Colonic mucosa (tissue), 4 donors: ENCODE measurements at places on chromosomes 2 and 18. TPM values are rescaled to one million over a fixed set of nuclear protein-coding genes. Genes with fewer than 3 reads are reported as not detected.

- no peaks in the 10 kb centered on the region for H3K36me3 ChIP-seq
- DNase-seq: no peak
- no peak overlapping the region for H3K27ac ChIP-seq
- H3K27me3 ChIP-seq: no peaks in the 10 kb centered on the region
Observed at GRCh38 chr2:189421644-189422043, 19.6 kb upstream of the WDR75 start.

Gene FBXO36
- 0.77 TPM for total RNA-seq

Gene SNRNP27
- 30.8 TPM for total RNA-seq

Gene THAP4
- 66.6 TPM for total RNA-seq

- no peak overlapping the region for H3K4me3 ChIP-seq
- no peak overlapping the region for H3K27ac ChIP-seq
- no peaks in the 10 kb centered on the region for H3K36me3 ChIP-seq
- no peak for DNase-seq
- H3K4me1 ChIP-seq: no peaks in the 10 kb centered on the region
- no peaks in the 10 kb centered on the region for H3K27me3 ChIP-seq
Observed at GRCh38 chr18:2312440-2312839, 258.9 kb downstream of the METTL4 start.

Gene HOXD8
- total RNA-seq: 3.1 TPM

DNA sequence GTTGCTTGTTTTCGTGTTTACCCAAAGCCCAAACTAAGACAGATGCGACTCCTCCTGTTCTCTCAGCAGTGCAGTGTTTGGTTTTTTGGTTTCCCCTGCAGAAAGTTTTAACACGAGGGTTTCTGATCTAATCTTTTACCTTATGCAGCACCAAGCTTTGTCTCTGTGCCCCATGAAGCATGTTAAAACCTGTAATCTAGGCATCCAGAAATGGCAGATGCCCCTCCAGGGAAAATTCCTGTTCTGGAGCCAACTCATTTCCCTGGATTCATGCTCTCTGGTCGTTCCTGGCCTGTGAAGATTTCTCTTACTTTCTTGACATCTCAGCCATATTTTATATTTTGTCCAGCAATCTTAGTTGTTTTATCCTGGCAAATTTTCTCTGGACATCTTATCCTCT, 91.5 kb downstream of the LTBP1 start:
- H3K36me3 ChIP-seq: no peaks in the 10 kb centered on the region
- H3K27me3 ChIP-seq: no peaks in the 10 kb centered on the region
- H3K27ac ChIP-seq: no peak overlapping the region
- H3K4me3 ChIP-seq: no peak overlapping the region

Gene UGT1A10
- total RNA-seq: 82.9 TPM

DNA sequence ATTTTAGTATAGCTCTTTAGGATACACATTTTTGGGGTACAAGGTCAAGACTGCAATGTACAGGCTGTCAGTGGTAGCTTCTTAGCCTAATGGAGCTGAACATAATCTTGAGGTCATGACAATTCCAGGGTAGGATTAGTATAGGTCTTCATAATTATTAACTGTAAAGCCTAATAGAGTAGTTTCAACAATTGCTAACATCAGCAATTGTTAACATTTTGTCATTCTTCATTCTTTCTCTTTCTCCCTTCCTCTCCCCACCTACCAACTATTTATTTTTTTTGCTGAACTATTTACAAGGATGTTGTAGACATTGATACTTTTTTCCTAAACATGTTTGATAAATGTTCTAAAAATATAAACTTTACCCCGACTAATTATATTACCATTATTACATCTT, 461.3 kb upstream of the DCC start:
- no peaks in the 10 kb centered on the region for H3K4me1 ChIP-seq
- H3K27me3 ChIP-seq: no peaks in the 10 kb centered on the region
- H3K36me3 ChIP-seq: no peaks in the 10 kb centered on the region
- no peak overlapping the region for H3K27ac ChIP-seq
- H3K4me3 ChIP-seq: no peak overlapping the region

- H3K4me3 ChIP-seq: no peak overlapping the region
- H3K27ac ChIP-seq: peak overlapping the region; percentile 52
- H3K27me3 ChIP-seq: no peaks in the 10 kb centered on the region
- no peaks in the 10 kb centered on the region for H3K4me1 ChIP-seq
- DNase-seq: peak; percentile 16
- H3K36me3 ChIP-seq: no peaks in the 10 kb centered on the region
Observed at GRCh38 chr18:58196164-58196563, 152.1 kb downstream of the NEDD4L start.

DNA sequence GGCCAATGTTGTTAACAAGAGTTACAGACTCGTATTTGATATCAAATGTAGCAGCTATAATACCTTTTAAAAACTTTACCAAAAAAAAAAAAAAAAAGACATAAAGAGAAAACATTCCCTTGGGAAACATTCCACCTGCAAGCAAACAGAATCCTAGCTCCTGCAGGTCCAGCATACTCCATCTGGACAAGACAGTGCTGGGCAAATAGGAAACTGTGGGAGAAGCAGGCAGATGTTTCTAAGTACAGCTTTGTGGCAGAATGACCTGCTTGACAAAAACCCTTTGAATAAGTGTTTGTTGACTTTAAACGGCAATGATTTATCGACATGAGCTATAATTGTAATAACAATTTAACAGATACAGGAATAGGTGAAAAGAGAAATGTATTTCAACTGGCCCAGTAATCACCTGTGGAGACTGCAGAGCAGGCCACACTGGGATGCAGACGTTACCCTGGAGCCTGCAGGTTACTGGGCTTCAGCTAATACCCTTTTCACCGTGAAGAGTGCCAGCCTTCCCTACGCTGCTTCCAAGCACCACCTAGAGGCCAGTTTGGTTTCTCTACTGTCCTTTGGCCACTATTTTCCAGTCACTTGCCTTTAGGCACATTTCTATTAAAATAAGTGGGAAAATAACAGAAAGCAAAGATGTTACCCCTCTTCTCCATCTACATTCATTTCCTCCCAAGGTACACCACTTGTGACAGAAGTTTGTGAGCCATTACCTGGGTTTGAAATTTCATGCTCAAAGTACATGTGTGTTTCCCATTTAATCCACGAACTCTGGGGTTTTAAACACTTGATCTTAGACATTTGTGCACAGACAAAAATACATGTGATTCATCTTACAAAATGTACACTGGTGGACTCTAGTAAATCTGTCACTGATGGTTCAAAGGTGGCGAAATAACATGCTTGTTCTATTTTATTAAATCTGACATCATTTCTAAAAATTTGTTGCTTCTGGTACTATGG, 96.9 kb upstream of the ZNF397 start:
- H3K36me3 ChIP-seq: no peaks in the 10 kb centered on the region
- no peak overlapping the region for H3K27ac ChIP-seq

- DNase-seq: no peak
- no peaks in the 10 kb centered on the region for H3K27me3 ChIP-seq
- no peaks in the 10 kb centered on the region for H3K4me1 ChIP-seq
- no peaks in the 10 kb centered on the region for H3K36me3 ChIP-seq
- no peak overlapping the region for H3K27ac ChIP-seq
Observed at GRCh38 chr2:48112911-48113680, 206.8 kb upstream of the FBXO11 start.

- no peaks in the 10 kb centered on the region for H3K27me3 ChIP-seq
- H3K4me1 ChIP-seq: no peaks in the 10 kb centered on the region
- DNase-seq: peak; percentile 39
- H3K27ac ChIP-seq: no peak overlapping the region
Observed at GRCh38 chr2:48946449-48947048, 191.0 kb upstream of the LHCGR start.

Gene MERTK
- total RNA-seq: 3.9 TPM

- no peaks in the 10 kb centered on the region for H3K36me3 ChIP-seq
- no peak overlapping the region for H3K4me3 ChIP-seq
- no peaks in the 10 kb centered on the region for H3K4me1 ChIP-seq
- H3K27ac ChIP-seq: no peak overlapping the region
- DNase-seq: no peak
- H3K27me3 ChIP-seq: no peaks in the 10 kb centered on the region
Observed at GRCh38 chr2:10530607-10531239, 82.6 kb upstream of the ODC1 start.

GRCh38 chr2:116586328-116586689, 1228.2 kb upstream of the DDX18 start:
- no peak overlapping the region for H3K27ac ChIP-seq
- no peak for DNase-seq
- H3K4me3 ChIP-seq: no peak overlapping the region
- no peaks in the 10 kb centered on the region for H3K36me3 ChIP-seq

GRCh38 chr2:68231061-68231372, 21.3 kb downstream of the PPP3R1 start:
- no peaks in the 10 kb centered on the region for H3K36me3 ChIP-seq
- no peak for DNase-seq
- H3K27ac ChIP-seq: no peak overlapping the region
- no peak overlapping the region for H3K4me3 ChIP-seq
- H3K4me1 ChIP-seq: no peaks in the 10 kb centered on the region

- no peaks in the 10 kb centered on the region for H3K27me3 ChIP-seq
- DNase-seq: peak; percentile 90
- peak within 1 kb of the TSS; percentile 44 for H3K27ac ChIP-seq
- H3K36me3 ChIP-seq: no peaks in the 10 kb centered on the region
Observed at GRCh38 chr2:235493775-235494715, at the start of gene AGAP1. Gene AGAP1, plus strand, starts transcription at chr2:235494043.

Gene POMC
- 1.8 TPM for total RNA-seq

DNA sequence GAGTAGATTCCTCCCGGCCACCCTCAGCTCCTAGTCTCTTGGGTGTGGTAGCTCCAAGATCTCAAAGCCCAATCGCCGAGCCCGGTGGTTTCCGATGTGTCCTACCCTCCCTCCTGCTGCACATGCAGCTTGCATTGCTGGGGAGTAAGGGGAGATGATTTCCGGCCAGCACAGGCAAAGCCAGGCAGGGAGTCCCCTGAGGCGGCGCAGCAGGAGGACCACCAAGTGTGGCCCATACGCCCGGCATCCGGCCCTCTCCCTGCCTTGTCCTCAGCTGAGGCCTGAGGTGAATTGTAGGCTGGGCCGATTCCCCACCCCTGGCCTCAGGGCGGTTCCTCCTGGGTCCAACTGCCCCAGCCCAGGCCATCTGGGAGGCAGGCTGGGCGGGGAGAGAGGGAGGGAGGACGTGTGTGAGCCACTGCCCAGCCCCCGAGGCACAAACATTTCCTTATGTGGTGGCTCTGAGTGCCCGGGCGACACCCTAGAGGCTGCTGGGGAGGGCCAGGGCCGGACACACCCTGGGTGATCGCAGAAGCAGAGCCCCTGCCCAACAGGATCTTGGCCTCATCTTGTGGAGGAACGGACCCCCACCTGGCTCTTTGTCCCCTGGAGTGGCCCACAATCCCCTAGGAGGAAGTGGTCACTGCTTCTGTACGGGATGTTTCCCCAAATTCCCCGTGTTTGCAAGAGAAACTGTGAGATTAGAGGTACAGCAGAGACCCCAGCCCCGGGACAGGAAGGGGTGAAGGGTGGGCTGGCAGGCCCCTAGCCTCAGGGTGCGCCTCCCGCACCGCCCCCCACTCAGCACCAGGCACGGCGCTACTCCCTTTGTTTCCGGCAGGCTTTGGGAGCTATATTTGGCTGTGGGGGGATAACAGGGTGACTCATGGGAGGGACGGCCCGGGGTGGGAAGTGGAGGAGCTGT, 41.9 kb upstream of the PTMA start:
- no peaks in the 10 kb centered on the region for H3K27me3 ChIP-seq
- peak overlapping the region; percentile 99 for H3K27ac ChIP-seq
- H3K4me3 ChIP-seq: peak overlapping the region; percentile 32
- H3K36me3 ChIP-seq: no peaks in the 10 kb centered on the region

- no peak for DNase-seq
- no peaks in the 10 kb centered on the region for H3K36me3 ChIP-seq
- H3K4me3 ChIP-seq: peak overlapping the region; percentile 81
- H3K27me3 ChIP-seq: no peaks in the 10 kb centered on the region
Observed at GRCh38 chr2:47403609-47404193, 745 bp downstream of the MSH2 start.

Gene C2orf80
- not detected for total RNA-seq

Gene GRHL1
- 1.9 TPM for total RNA-seq

Gene DES
- 24.0 TPM for total RNA-seq

DNA sequence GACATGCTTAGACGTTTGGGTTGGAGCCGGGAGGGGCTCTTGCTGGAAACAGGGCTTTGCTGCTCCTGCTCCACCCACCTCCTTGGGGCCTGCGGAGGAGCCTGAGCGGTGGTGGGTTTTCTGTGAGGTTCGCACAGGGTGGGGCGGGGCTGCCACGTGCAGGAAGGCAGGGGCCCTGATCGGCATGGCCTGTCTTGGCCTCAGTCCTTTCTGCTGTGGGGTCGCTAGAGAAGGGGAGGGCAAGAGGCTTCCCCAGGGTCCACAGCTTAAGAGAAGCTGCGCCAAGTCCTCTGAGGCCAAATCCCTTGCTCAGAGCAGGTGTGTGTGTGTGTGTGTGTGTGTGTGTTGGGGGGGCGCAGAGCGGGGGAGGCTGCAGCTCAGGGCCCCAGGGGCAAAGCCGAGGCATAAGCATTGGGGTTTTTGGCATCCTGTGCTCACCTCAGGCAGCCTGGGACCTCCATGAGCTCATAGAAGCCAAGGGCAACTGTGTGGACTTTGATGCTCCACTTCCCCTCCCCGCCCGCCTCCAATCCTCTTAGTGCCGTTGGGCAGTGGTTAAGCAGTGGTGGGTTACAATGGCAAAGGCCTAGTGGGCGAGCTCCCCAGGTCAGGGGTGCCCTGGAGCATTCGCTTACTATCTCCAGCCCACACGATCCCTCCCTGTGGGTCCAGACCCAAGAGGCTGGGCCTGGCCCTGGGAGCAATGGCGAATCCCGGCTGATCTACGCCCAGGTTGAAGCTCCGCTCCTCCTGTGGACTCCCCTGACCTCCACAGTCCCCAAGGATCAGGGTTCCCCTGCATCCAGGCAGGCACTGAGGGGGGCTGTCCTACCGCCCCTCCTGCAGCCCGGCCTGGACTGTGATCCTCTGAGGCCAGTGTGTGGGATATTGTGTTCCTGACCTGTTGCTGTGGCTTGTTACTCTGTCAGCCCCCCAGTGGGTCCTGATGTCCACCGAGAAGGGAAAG, 28.9 kb downstream of the TOGARAM2 start:
- DNase-seq: no peak
- H3K27me3 ChIP-seq: no peaks in the 10 kb centered on the region
- peak overlapping the region; percentile 0 for H3K27ac ChIP-seq
- H3K4me1 ChIP-seq: no peaks in the 10 kb centered on the region
- no peaks in the 10 kb centered on the region for H3K36me3 ChIP-seq
- no peak overlapping the region for H3K4me3 ChIP-seq

Gene GALNT14
- 0.45 TPM for total RNA-seq

DNA sequence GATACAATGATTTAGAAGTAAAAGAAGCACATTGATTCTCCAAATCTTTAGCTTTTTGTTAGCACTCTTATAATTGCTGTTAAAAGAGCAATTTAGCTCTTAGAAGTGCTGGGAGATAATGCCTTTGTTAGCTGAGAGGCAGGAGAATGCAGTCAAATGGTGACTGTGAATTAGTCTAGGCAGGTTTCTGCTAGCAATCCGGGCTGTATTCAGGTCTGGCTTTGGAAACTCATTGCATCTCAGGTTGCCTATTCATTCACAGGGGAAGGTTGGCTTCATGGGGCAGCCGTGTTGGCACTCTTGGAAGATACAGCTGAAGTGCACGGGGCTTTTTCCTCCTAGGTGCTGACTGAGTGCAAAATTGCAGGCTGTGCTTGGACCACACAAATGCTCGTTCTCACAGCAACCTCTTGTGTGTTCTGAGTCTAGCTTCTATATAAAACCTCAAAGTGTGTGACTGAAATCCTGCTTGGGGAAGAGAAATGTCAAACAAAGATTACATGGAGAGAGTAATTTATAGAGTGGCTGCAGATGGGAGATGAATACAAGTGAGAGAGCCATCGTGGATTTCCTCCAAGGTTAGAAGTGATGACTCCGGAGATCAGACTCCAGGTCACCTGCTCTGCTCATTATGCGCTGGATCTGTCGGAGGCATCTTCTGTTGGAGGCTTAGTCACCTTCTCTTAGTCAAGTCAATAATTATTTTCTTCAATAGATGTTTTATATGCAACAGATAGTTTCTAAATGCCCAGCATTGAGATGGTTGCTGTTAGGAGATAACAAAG, 167.8 kb downstream of the PMAIP1 start:
- no peak overlapping the region for H3K4me3 ChIP-seq
- no peaks in the 10 kb centered on the region for H3K4me1 ChIP-seq
- no peaks in the 10 kb centered on the region for H3K27me3 ChIP-seq
- no peak for DNase-seq
- no peaks in the 10 kb centered on the region for H3K36me3 ChIP-seq
